Adrenal gland (tissue), 19 donors: ENCODE measurements at places on chromosomes 12 and 14.

GRCh38 chr14:22512106-22512814, 76.8 kb downstream of the DAD1 start:
- peak overlapping the region; percentile 48 for H3K27ac ChIP-seq
- DNase-seq = no peak

DNA sequence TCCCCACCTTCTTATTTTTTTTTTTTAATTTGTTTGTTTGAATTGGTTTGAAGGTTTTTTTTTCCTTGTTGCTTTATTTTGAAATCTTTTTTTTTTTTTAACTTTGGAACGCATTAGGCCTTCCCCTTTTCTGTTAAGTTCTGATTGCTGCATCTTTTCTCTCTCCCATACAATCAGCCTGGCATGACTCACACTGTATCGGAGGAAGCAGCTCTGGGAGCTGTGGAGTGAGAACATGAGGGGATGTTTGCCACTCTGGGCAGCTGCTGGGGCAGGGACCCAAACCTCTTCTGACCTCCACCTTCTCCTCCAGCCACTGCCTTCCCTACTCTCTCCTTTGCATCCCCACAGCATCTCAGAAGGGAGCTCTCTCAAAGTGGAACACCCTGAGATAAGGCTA, 160.3 kb upstream of the FKBP4 start:
- H3K27ac ChIP-seq = no peak overlapping the region
- no peaks in the 10 kb centered on the region for H3K27me3 ChIP-seq
- no peak overlapping the region for H3K4me3 ChIP-seq
- no peak for DNase-seq
- no peaks in the 10 kb centered on the region for H3K36me3 ChIP-seq

GRCh38 chr12:65605019-65605418, 219.3 kb upstream of the HMGA2 start:
- DNase-seq = no peak
- H3K4me3 ChIP-seq = no peak overlapping the region
- H3K36me3 ChIP-seq = no peaks in the 10 kb centered on the region
- no peak overlapping the region for H3K27ac ChIP-seq

GRCh38 chr12:105998561-105998960, 140.2 kb downstream of the NUAK1 start:
- no peaks in the 10 kb centered on the region for H3K4me1 ChIP-seq
- DNase-seq = no peak
- H3K36me3 ChIP-seq = no peaks in the 10 kb centered on the region
- H3K27ac ChIP-seq = no peak overlapping the region

DNA sequence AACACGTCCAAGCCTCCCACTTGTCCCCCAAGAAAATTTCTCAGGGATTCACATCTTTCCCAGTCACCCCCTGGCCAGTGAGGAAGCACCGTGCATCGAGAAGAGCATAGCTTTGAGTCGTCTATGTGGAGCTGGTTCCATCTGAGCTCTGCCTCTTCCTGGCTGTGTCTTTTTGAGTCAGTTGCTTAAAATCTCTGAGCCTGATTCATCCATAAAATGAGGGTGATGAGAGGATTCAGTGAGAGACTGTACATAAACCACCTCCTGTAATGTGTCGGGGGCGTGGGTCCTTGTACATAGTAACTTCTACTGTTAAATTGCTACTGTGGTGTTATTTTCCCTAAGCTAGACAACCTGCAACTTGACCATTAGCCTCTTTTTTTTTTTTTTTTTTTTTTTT, 13.8 kb downstream of the CD9 start:
- H3K36me3 ChIP-seq = peaks cover 4% of the 10 kb centered on the region
- no peak for DNase-seq
- no peaks in the 10 kb centered on the region for H3K27me3 ChIP-seq
- H3K27ac ChIP-seq = no peak overlapping the region

GRCh38 chr12:52448228-52448627, 3.7 kb downstream of the KRT6B start:
- no peak overlapping the region for H3K4me3 ChIP-seq
- DNase-seq = no peak
- H3K4me1 ChIP-seq = no peaks in the 10 kb centered on the region
- H3K27me3 ChIP-seq = no peaks in the 10 kb centered on the region
- H3K27ac ChIP-seq = no peak overlapping the region

- H3K36me3 ChIP-seq = no peaks in the 10 kb centered on the region
- H3K27me3 ChIP-seq = no peaks in the 10 kb centered on the region
- no peak for DNase-seq
- H3K27ac ChIP-seq = no peak overlapping the region
- H3K4me1 ChIP-seq = no peaks in the 10 kb centered on the region
- H3K4me3 ChIP-seq = no peak overlapping the region
Measured at GRCh38 chr12:25459541-25459951, 93.5 kb downstream of the LMNTD1 start.

- H3K27me3 ChIP-seq = no peaks in the 10 kb centered on the region
- no peak overlapping the region for H3K4me3 ChIP-seq
- no peak overlapping the region for H3K27ac ChIP-seq
- no peaks in the 10 kb centered on the region for H3K36me3 ChIP-seq
- no peaks in the 10 kb centered on the region for H3K4me1 ChIP-seq
- no peak for DNase-seq
Measured at GRCh38 chr12:87985069-87985675, 44.0 kb downstream of the C12orf50 start.

GRCh38 chr12:39966721-39967120, 139.2 kb downstream of the SLC2A13 start:
- H3K4me3 ChIP-seq = no peak overlapping the region
- H3K27me3 ChIP-seq = no peaks in the 10 kb centered on the region
- no peaks in the 10 kb centered on the region for H3K36me3 ChIP-seq
- no peak for DNase-seq
- no peak overlapping the region for H3K27ac ChIP-seq

- DNase-seq = no peak
- H3K4me3 ChIP-seq = no peak overlapping the region
- H3K36me3 ChIP-seq = no peaks in the 10 kb centered on the region
- no peak overlapping the region for H3K27ac ChIP-seq
Measured at GRCh38 chr12:91772411-91772810, 373.2 kb downstream of the BTG1 start.

DNA sequence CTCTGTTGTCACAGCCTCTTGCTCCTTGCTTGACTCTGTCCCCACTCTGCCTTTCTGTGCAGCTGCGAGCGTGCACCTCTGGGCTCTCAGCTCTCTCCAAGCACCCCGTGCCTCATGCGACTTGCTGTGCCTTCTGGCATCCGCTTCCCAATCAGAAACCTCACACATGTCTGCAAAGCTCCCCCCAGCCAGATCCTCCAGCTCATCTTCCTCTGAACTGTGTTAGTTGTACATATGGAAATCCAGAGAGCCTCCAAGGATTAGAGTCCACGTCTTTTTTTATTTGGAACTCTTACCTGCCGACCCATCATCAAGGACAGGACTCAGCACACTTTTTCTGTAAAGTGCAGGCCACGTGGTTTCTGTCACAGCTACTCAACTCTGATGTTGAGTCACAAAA, 70.5 kb downstream of the ANO2 start:
- H3K4me1 ChIP-seq = no peaks in the 10 kb centered on the region
- H3K36me3 ChIP-seq = no peaks in the 10 kb centered on the region
- H3K27me3 ChIP-seq = no peaks in the 10 kb centered on the region
- no peak for DNase-seq
- no peak overlapping the region for H3K27ac ChIP-seq

DNA sequence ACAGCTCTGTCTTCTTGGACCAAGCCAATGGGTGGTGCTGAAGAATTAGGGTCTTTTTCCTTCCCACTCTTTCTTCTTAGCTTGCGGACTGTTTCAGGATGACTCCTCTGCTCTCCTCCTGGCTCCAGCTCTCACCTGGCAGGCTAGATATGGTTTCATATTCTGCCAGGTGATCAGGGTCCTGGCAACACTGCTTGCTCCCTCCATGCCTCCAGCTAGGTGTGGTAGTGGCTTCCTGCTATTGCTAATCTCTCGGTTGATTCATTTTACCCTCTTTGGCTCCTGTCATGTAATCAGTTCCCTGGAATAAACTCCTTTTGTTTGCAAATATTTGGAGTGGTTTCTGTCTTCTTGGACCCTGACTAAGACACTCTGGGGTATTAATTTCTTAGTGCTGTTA, 4.3 kb upstream of the GZMH start:
- H3K4me3 ChIP-seq = no peak overlapping the region
- no peaks in the 10 kb centered on the region for H3K27me3 ChIP-seq
- H3K36me3 ChIP-seq = no peaks in the 10 kb centered on the region
- H3K4me1 ChIP-seq = no peaks in the 10 kb centered on the region
- H3K27ac ChIP-seq = no peak overlapping the region

DNA sequence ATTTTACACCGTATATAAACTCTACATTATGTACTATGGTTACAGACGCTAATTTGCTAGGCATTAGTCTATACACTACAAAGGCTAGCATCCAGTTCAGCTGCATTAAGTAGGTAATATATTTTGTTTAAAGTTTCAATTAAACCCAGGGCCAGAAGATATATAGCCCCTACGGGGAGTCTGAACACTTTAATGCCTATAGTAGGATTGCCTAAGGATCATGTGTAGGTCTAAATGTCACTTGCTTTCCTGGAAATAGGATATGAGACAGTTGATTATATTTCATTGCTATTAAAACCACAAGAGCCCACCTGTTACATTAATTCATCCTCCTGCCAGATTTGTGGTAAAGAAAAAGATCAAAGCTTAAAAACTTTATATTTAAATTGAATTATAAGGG, 286.9 kb downstream of the TMTC2 start:
- H3K4me1 ChIP-seq = no peaks in the 10 kb centered on the region
- H3K4me3 ChIP-seq = no peak overlapping the region
- H3K36me3 ChIP-seq = no peaks in the 10 kb centered on the region
- no peak for DNase-seq
- no peaks in the 10 kb centered on the region for H3K27me3 ChIP-seq
- H3K27ac ChIP-seq = no peak overlapping the region

DNA sequence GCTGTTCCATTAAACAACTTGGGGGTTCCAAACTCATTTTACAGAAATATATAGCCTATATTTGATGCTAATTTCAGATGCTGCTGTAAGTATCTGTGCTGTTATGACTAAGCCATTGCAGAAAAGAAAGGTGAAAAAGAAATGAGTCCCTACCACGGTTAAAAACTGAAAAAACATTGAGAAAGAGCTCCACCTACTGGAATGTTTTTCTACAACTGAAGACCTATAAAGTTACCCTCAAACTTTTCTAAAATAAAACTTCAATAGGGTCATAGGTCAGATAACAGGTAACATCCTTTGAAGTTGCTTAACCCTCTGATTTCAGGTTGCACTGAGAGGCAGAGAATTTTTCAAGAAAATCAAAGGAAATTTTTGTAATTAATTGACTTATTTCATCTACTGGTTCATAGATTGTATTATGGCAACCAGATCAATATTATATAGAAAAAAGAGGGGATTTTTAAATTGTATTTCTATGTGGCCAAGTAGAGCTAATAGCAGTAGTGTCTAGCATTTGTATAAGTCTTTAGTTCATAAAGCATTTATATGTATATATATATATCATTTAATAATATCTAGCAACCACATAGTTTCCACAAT, 279.9 kb downstream of the RPS29 start:
- no peaks in the 10 kb centered on the region for H3K27me3 ChIP-seq
- H3K4me3 ChIP-seq = no peak overlapping the region
- no peaks in the 10 kb centered on the region for H3K4me1 ChIP-seq
- H3K36me3 ChIP-seq = no peaks in the 10 kb centered on the region
- no peak for DNase-seq

DNA sequence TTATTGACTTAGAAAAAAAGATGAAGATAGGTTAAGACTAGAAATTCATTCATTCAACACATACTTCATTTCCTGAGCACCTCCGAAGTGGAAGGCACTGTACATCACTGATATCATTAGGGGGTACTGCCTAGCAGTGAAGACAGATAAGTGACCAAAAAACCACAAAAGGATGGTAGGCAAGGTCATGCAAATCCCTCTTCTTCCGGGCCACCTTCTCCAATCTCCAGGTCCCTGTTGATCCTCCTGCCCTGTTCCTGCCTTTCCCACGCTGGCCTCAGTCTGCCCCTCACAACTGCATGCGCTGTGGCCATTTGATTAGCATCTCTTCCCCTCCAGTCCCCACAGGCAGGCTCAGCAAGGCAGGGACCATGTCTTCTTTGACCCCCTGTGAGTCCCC, 60.8 kb downstream of the SETD3 start:
- DNase-seq = no peak
- H3K4me1 ChIP-seq = no peaks in the 10 kb centered on the region
- no peak overlapping the region for H3K27ac ChIP-seq
- no peaks in the 10 kb centered on the region for H3K36me3 ChIP-seq
- no peak overlapping the region for H3K4me3 ChIP-seq
- H3K27me3 ChIP-seq = no peaks in the 10 kb centered on the region

DNA sequence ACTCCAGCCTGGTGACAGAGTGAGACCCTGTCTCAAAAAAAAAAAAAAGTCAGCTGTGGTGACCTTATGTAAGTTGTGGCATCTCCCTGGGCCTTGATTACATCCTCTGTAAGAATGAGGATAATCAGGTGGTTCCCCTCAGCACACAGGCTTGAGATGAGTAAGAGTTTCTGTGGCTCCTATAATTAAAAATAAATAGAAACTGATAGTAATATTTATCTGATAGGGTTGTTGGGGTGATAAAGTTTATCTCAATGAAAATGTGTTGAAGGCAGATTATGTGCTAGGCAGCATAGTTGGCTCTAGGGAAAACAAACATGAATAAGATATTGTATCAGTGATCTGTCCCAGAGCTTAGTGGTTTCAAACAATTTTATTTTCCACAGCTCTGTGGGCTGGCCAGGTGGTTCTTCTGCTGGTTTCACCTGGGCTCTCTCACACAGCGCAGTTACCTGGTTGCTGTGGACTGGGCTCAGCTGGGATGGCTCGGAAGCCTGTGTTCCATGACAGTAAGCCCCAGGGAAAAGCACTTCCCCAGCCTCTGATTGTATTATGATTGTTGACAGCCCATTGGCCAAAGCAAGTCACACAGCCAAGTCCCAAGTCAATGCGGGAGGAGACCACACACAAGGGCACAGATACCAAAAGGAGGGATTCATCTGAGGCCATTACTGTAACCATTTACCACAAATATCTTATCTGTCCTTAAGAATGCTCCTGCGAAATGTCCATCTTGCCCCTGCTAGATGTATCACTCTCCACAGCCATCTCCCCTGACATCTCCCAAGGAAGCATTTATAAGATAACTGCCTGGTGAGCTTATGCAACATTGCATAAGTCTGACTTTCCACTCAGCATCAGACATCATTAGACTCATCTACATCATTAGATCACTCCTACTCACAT, 151.7 kb downstream of the NUAK1 start:
- no peaks in the 10 kb centered on the region for H3K4me1 ChIP-seq
- H3K27ac ChIP-seq = no peak overlapping the region
- DNase-seq = no peak
- no peaks in the 10 kb centered on the region for H3K36me3 ChIP-seq

- H3K27ac ChIP-seq = no peak overlapping the region
- H3K4me3 ChIP-seq = no peak overlapping the region
- no peaks in the 10 kb centered on the region for H3K4me1 ChIP-seq
- no peak for DNase-seq
- no peaks in the 10 kb centered on the region for H3K27me3 ChIP-seq
Measured at GRCh38 chr14:41397926-41398325, 208.8 kb upstream of the LRFN5 start.

DNA sequence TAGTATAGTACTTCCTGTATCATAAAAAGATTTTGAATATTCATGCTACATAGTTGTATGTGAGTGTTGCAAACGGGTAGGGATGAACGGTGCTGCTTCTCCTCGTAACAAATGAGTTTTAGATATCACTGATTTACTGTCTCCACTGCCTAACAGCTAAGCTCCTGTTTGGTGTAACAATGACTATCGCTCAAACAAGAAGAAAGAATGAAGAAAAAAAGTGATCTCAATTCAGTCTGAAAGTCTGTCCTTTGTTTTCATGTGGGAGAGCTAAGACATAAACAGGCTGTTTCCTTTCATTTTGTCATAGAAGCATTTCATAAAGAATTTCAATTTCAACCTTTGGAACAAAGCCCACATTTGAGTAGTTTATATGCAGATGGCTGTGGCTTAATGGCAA, 26.1 kb upstream of the RTRAF start:
- peak overlapping the region; percentile 39 for H3K4me3 ChIP-seq
- H3K27me3 ChIP-seq = no peaks in the 10 kb centered on the region
- H3K27ac ChIP-seq = no peak overlapping the region
- DNase-seq = no peak
